ENCODE measurements at places on chromosomes 7 and 10.

- DNase-seq = no peak
Measured at GRCh38 chr7:138122162-138122561, 45.9 kb downstream of the AKR1D1 start.

DNA sequence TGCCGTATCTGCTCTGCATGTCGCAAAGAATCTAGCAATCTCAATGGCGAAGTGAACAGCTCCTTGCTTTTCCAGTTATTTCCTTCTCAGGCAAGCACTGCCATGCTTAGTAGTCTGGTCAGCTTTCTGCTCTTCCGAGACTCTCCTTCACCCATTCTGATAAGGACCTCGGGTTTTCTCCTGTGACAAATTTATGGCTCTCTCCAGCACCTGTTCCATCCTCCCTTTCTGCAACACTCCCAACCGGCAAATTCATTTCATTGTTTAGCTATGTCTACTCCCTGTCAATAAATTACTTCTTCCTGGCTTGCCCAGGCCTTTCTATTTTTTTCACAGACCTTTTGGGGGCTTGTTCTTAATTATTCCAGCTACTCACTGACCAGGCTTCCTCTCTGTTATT, 252.6 kb downstream of the SORCS3 start:
- DNase-seq = no peak

DNA sequence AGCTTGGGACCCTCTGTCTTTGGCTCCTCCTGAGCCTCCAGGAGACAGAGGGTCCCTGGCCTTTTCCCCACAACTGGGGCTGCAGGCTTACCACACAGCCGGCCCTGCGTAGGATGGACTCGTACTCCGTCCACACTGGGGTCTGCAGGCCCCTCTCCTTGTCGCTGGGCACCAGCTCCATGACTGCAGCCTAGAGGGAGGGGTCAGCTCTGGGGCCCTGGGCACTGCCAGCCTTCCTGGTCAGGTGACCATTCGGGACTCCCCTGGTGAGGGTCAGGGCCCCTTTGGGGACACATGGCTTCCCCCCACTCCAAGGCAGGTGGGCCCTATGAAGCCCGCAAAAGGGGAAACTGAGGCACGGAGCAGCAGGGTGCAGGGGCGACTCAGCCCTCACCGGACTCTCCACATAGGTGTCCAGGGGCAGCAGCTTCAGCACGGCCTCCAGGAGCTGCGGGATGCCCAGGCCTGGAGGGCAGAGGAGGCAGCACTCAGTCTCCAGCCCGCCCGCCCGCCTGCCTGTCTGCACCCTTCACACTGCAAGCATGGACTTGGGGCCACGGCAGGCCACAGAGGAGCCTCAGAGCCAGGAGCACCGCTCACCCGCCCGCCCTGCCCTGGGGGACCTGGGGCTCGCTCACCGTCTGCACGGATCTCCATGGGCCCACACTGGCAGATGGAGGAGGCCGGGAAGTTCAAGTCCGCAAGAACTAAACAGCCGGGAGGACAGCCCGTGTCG, 1.1 kb downstream of the FUOM start:
- DNase-seq = no peak

DNA sequence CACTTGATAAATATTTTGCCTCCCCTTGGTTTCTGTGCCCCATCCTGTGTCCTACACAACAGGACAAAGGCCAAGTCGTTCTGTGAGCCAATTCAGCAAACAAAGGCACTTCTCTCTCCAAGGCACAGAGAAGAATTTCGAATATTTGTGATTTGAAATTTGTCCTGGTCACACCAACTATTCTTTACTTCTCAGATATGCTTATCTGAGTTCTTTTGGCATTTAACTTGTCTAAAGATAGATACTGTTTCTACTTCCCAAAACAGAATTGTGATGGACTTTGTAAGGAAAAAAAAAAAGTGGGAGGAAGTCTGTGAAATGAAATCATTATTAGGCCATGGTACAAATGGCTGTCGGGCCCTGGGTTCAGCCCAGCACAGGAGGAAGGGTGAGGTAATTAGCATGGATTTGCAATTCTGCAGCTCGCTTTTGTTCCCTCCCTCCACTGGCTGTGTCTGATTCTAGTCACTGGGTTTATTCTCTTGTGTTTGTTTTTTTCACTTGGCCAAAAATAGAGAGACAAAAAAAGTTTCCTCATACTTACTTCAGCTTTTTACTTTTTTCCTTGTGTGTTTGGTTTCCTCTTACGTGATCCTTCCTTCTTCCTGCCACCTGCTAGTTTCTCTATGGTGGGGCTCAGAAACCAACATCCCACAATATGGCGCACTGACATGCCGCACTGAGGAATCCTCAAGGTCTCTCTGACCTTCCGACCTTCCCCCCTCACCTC, 108.2 kb upstream of the MKLN1 start:
- no peak for DNase-seq

GRCh38 chr7:115968596-115968995, 62.0 kb downstream of the TFEC start:
- DNase-seq = no peak

DNA sequence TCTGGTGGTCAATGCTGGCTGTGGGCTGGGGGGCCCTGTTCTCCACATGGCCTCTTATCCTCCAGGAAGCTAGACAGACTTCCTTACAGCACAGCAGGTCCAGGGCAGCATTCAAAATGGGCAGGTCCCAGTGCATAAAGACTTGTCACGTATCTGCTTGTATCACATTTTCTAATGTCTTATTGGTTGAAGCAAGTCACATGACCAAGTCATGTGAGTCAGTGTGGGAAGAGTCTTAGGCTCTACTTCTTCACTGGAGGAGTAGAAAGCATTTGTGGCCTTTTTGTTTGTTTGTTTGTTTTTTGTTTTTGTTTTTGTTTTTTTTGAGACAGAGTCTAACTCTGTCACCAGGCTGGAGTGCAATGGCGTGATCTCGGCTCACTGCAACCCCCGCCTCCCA, 104.7 kb downstream of the COL13A1 start:
- DNase-seq = no peak
